ENCODE measurements at places on chromosomes 7 and 10.

- DNase-seq = no peak
Measured at GRCh38 chr10:8702181-8702580, 647.7 kb downstream of the GATA3 start.

- DNase-seq = peak; percentile 78
Measured at GRCh38 chr7:1533547-1534329, 3.2 kb downstream of the MAFK start.

DNA sequence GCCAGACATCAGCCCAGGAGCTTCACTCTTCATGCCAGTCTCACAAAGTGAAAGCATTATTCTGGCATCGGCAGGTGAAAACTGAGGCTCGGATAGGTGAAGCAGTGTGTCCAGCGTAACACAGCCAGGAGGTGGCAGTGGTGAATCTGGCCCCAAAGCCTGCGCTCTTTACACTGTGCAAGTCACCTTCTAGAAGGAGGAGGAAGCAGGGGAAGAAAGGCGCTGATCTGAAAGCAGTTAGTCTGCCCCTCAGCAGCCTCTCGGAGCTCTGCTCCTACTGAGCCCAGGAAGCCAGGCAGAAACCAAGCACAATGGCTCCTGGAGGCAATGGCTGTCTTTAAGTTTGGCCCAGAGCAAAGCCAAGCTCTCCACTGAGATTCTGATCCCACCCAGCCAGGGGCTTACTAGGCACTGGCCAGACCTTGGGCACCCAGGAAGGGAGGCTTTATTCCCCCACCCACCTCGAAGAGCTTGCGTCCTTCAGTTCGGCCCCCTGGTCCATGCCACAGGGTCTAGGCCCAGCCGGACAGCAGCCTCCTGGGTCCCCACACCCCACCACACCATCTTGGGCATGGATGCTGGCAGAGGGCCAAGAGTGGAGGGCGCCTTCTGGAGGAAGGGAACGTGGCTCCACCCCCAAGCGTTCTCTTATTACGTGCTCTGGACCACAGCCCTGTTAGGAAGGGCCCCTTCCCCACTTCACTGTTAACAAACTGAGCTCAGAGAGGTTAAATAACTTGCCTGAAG lies 104.5 kb downstream of the GRID1 start:
- DNase-seq = no peak

DNA sequence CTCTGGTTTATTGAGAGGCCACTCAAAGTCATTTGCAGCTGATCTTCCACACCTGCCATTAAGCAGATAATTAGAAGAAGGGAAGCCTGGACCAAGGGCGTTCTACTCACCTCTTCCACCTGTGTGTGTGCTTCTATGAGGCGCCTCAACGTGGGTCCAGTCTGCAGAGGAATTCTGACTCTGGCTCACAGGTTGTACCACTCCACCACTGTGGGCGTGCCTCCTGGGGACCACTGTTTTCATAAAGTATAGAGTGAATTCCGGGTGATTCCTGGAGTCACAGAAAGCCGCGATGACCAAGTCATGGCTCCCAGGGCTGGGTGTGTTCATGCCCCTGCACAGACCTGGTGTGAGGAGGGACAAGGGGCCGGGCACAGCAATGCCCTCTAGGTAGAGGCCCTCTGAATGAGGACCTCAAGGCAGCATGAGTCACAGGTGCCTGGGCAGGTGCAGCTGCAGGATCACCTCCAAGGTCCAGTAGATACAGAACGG lies 408.3 kb upstream of the MGMT start:
- DNase-seq = no peak

DNA sequence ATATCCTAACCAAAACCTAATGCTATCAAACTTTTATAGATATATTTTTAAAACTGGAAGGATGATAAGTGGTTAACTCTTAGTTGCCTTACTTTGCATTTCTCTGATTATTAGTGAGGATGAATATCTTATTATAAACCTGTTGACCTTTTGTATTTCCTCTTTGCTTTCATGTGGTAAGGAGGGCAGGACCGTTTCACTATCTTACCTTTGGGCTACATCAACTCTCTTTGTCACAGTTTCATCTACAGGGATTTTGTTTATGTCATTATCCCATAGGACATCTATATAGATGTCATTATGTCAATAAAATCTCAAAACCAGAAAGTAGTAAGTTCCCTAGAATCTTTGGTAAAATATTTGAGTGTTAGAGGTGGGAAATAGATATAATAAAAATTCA lies 219.3 kb downstream of the THSD7A start:
- DNase-seq = no peak

GRCh38 chr7:133095119-133095671 lies 13.3 kb upstream of the CHCHD3 start:
- DNase-seq = no peak

DNA sequence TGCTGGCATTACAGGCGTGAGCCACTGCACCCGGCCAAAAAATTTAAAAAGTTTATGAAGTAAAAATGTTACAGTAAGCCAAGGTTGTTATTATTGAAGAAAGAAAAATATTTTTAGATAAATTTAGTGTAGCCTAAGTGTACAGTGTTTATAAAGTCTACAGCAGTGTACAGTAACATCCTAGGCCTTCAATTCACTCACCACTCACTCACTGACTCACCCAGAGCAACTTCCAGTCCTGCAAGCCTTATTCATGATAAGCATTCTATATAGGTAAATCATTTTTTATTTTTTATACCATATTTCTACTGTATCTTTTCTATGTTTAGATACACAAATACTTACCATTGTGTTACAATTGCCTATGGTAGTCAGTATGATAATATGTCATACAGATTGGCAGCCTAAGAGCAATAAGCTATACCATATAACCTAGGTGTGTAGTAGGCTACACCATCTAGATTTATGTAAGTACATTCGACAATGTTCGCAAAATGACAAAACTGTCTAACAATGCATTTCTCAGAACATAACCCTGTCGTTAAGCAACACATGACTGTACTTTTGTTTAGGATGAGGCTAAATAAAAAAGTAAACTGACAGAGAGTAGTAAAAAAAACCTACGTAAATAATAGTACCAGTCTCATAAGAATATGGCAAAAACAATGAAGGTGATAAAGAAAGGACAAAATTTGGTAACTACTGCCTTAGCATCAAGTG lies 77.8 kb upstream of the FAM133B start:
- no peak for DNase-seq
